ENCODE measurements at places on chromosomes 16 and 17. TPM values are rescaled to one million over a fixed set of nuclear protein-coding genes. Genes with fewer than 3 reads are reported as not detected.

- H3K4me3 ChIP-seq: no peak overlapping the region
- H3K36me3 ChIP-seq: no peaks in the 10 kb centered on the region
- DNase-seq: no peak
- H3K4me1 ChIP-seq: no peaks in the 10 kb centered on the region
Measured at GRCh38 chr17:51725185-51725584, 433.3 kb downstream of the CA10 start.

- no peak overlapping the region for H3K27ac ChIP-seq
- no peaks in the 10 kb centered on the region for H3K4me1 ChIP-seq
- H3K27me3 ChIP-seq: peaks cover 17% of the 10 kb centered on the region
- no peak overlapping the region for H3K4me3 ChIP-seq
- no peak for DNase-seq
Measured at GRCh38 chr17:74637926-74638325, 14.4 kb upstream of the CD300E start.

GRCh38 chr17:68431661-68432071 lies 25.6 kb downstream of the WIPI1 start:
- H3K36me3 ChIP-seq: peaks cover 91% of the 10 kb centered on the region
- H3K4me3 ChIP-seq: no peak overlapping the region
- no peak for DNase-seq
- H3K27ac ChIP-seq: no peak overlapping the region

DNA sequence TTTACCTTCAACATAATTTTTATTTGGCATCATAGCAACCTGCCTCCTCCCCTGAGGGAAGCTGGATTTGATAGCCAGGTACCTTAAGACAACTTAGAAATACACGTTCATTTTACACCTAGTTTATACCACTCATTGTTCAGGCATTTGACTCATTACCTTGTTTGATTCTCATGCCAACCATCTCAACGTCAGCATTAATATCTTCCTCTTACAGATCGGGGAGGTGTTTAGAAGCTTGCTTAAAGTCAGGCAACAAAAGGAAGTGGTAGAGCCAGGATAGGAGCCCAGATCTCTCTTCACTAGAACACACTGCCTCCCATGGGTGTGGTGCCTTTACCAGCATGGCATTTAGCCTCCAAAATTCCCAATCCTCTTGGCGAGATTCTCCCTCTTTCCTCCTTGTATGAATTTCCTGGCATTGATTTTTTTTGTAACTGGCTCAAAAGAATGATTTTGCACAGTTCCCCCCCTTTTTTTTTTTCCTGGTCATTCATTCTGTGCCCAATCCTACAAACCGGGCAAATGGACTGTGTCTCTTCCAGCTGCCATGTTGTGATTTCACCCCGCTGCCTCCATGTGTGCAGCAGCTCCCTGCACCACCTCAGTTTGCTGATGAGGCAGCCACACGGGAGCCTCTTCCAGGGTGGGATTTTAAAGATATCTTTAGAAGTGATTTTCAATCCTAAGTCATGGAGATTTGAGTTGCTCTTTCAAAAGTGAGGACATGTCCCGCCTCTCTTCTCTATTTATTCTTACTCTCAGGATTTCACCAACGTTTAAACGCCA lies 383.6 kb downstream of the UTP18 start:
- no peaks in the 10 kb centered on the region for H3K4me1 ChIP-seq
- no peaks in the 10 kb centered on the region for H3K36me3 ChIP-seq
- no peak overlapping the region for H3K4me3 ChIP-seq
- no peak for DNase-seq

KRT39 gene
- 0.35 TPM for total RNA-seq

CCL7 gene
- not detected for total RNA-seq

ACSM5 gene
- 4.5 TPM for total RNA-seq
